ENCODE measurements at places on chromosomes 6 and 20.
A peak's percentile ranks its signal among the peaks of the same experiment; 100 is the strongest.

DNA sequence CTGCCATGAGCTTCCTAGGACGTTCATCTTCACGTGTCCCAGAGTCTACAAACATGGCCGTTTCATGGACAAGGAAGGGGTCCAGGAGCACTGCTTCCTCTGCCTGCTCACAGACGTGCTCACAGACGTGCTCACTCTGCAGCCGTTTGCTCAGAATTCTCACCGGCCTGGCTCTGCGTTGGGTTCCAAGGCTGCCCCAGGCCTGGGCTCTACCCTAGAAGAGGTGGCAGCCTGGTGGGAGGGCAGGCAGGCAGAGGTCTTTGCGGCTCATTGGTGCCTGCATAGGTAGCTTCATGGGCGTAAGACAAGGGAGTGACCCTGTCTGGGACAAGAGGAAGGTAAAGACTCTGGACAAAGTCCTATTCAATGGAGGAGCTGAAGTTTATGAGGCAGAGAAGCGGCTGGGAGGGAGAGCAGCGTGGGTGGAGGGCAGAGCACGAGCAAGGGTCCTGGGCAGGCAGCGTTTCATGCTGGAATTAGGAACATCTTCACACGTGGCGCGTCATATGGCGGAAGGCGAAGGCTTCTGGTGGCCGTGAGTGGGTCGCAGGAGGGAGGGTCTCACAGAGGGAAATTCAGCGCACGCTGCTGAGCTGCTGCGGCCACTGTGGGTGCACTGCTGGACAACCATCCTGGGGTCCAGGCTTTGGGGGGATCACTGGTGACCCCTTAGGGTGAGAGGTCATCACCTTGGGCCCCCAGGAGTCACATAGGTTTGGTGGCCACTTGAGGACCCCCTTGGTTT is 138.2 kb downstream of the PHACTR3 start:
- no peak for DNase-seq

GRCh38 chr20:10225439-10226060 is 6.9 kb downstream of the SNAP25 start:
- no peak for DNase-seq

GRCh38 chr6:46014511-46015118 is 1.0 kb downstream of the CLIC5 start:
- DNase-seq: no peak

DNA sequence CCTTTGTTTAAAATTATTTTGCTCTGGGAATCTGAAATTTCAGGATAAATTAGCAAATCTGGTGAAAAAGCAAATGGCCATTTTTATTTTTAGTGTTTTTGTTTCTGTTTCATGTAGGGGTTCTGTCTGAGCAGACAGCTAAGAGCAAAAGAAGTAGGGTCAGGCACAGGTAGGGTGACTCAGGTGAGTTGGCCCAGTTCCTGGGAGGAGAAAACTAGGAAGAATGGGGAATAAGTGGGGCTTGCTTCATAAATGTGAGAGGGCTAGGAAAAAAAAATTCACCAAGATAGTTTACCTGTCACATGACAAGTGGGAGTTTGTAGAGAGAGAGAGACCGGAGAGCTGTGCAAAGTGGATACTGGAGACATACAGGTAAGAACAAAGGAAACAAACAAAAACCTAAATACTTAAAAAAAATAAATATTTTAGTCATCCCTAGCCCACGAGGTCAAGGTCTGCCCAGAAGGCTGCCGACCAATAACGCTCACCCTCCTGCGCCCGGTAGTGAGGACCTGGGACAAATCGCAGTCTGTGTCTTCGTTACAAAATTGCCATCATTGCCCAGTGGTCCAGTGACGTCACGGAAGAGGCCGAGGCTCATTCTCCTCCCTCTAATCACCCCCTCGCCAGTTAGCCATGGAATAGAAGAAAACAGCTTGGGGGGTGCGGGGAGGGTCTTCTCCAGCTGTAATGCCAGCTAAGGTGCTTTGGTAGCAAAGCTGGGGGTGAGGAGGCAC is 2.3 kb downstream of the THBD start:
- DNase-seq: no peak

- DNase-seq: peak; percentile 31
Measured at GRCh38 chr6:14888575-14889000, 357.3 kb upstream of the JARID2 start.

GRCh38 chr6:129252377-129253071 is 369.6 kb downstream of the LAMA2 start:
- DNase-seq: no peak

GRCh38 chr6:138287144-138287955 is 69.1 kb upstream of the PBOV1 start:
- peak; percentile 45 for DNase-seq

- DNase-seq: no peak
Measured at GRCh38 chr6:136737871-136738691, 54.2 kb downstream of the MAP3K5 start.

DNA sequence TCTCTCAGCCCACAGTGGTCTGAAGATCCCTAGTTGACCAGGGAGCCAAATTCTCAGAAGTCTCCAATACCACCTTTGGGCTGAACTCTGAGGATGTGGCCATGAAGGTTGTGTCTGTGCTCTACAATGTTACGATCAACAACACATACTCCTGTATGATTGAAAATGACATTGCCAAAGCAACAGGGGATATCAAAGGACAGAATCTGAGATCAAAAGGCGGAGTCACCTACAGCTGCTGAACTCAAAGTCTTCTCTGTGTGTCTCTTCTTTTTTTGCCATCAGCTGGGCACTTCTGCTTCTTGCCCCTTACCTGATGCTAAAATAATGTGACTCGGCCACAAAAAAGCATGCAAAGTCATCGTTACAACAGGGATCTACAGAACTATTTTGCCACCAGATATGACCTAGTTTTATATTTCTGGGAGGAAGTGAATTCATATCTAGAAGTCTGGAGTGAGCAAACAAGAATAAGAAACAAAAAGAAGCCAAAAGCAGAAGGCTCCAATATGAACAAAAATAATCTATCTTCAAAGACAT is 17.7 kb upstream of the VSX1 start:
- no peak for DNase-seq

GRCh38 chr6:125586074-125586473 is 163.4 kb upstream of the HEY2 start:
- no peak for DNase-seq

GRCh38 chr6:83459663-83460062 is 28.8 kb upstream of the ME1 start:
- DNase-seq: no peak

- peak; percentile 93 for DNase-seq
Measured at GRCh38 chr20:37990571-37991151, 42.6 kb downstream of the TTI1 start.

GRCh38 chr20:17612287-17612991 is 42.6 kb downstream of the DSTN start:
- no peak for DNase-seq

GRCh38 chr6:89140347-89141156 is 5.3 kb upstream of the PM20D2 start:
- no peak for DNase-seq

- no peak for DNase-seq
Measured at GRCh38 chr20:40687384-40688128, 1.5 kb downstream of the MAFB start.

- no peak for DNase-seq
Measured at GRCh38 chr6:108676555-108676954, 115.8 kb downstream of the FOXO3 start.

DNA sequence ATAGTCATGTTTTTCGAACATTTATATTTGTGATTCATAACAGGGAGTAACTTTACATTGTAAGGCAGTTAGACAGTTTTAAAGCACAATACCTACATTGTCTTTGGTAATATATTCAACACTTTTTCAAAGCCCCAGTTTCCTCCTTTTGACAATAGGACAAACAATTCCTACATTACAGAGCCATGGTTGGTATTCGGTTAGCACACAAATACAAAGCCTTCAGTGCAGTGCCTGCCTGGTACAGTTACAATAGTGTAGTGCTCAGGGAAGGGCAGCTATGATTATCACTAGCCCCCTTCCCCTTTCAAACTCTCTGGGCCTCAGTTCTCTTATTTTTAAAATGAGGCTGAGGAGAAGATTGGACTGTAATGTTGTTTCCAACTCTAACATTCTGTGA is 207.8 kb downstream of the TPBG start:
- no peak for DNase-seq

DNA sequence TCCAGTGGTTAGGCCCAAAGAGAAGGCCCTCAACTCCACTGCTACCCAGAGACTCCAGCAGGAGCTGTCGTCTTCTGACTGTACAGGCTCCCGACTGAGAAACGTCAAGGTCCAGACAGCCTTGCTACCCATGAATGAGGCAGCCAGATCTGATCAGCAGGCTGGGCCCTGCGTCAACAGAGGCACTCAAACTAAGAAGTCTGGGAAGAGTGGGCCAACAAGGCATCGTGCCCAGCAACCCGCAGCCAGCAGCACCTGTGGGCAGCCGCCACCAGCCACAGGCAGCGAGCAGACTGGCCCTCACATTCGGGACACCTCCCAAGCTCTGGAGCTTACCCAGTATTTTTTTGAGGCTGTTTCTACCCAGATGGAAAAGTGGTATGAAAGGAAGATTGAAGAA is 8.1 kb downstream of the LYRM2 start:
- DNase-seq: no peak

DNA sequence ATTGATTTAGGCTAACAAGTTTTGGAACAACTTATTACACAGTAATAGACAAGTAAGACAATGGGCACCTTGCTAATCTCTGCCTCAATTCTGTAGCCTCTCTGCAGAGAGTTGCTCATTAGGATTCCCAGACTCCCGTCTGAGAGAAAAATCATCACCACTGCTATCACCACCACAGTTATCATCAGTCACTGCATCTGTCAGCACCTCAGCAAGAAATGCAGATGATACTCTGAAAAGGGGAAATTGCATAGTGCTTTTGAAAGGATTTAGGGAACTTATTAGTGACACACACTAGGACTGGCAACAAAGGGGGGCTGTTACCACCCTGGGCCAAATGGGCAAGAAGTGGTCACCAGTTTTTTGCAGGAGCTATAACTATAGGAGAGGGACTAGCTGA is 39.9 kb downstream of the FOXA2 start:
- DNase-seq: no peak

GRCh38 chr20:63017076-63017825 is 10.5 kb upstream of the BHLHE23 start:
- DNase-seq: no peak

- DNase-seq: no peak
Measured at GRCh38 chr20:7971536-7972280, 31.4 kb upstream of the HAO1 start.

- no peak for DNase-seq
Measured at GRCh38 chr6:154165478-154165877, 126.4 kb downstream of the OPRM1 start.

GRCh38 chr20:10594296-10594868 is 79.4 kb downstream of the JAG1 start:
- no peak for DNase-seq

DNA sequence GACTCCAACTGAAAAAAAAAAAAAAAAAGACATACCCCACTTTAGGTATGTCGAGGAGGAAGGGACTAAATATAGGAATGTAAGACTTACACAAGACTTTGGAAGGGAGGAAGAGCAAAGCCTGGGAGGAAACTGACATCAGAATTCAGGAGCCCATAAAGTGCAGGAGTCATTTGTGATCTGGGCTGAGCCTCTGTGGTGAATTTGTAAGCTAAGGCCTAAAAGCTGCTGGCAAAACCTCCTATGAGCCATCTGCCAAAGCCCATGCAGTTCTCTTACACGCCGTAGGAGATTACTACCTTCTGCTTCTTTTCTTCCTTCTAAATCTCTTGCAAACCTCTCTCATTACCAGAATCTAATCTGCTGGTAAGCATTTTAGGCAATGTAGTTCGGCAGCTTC is 52.0 kb upstream of the THEMIS start:
- no peak for DNase-seq

GRCh38 chr20:38055294-38055693 is 21.7 kb downstream of the RPRD1B start:
- DNase-seq: no peak

DNA sequence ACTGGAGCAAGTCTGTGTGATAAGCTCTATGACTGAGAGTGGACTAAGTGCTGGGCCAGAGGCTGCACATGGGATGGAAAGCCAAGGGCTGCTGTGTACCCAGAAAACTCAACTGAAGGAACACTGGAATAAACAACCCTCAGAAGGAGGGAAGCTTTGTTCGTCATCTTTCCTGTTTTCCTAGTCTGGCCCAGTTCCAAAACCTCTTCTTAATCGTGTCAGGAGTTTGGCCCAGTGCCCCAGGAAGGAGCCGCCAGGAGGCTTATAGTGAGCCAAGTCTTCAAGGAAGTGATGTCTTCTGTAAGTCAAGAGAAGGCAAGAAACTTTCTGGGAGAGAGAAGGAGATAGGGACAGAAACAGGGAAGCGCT is 23.3 kb upstream of the TOP1 start:
- no peak for DNase-seq

DNA sequence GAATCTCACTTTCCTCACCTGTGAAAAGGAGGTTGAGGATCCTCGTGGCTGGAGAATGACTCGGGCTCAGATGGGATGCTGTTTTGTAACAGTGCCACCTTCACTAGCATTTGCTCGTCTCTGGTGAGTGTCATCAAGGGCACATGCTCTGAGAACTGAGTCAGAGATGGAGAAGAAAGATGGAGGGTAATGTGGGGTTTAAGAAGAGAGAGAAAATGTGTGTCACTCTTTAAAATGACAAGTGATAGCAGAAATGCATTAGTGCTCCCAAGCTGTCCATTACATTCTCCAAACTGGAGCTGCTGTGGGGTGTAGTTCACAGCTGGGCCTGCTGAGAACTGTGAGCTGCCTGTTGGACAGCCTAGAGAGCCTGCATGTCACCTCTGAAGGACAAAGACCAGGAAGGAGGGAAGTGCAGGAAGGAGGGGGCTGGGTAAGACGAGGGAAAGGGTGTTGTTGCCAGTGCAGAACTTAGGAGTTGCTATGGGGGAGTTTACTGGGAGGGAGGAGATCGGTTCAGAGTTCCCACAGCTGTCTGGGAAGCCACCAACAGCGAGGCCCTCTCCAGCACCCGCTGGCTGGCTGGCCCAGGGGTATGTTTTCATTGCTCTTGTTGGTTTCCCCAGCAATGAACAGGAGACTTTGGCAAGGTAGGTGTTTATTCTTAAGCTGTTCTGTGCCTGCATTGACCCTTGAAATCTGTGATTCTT is 19.8 kb downstream of the GMPR start:
- no peak for DNase-seq

- DNase-seq: peak; percentile 56
Measured at GRCh38 chr6:148367411-148368024, 24.9 kb downstream of the SASH1 start.

GRCh38 chr20:56414842-56415765 is 3.0 kb downstream of the CASS4 start:
- no peak for DNase-seq

GRCh38 chr6:16576451-16577368 is 184.6 kb downstream of the ATXN1 start:
- DNase-seq: no peak

GRCh38 chr6:137115658-137116057 is 57.8 kb downstream of the IL22RA2 start:
- no peak for DNase-seq

GRCh38 chr20:63484651-63485403 is 12.4 kb upstream of the KCNQ2 start:
- DNase-seq: no peak

Data from HL-60 (cell line).